ENCODE measurements at places on chromosomes 11 and 22. TPM values are rescaled to one million over a fixed set of nuclear protein-coding genes. Genes with fewer than 3 reads are reported as not detected.
A peak's percentile ranks its signal among the peaks of the same experiment; 100 is the strongest.

GRCh38 chr22:47847131-47847890 is 1084.9 kb downstream of the TBC1D22A start:
- no peak for DNase-seq
- no peaks in the 10 kb centered on the region for H3K36me3 ChIP-seq
- H3K4me1 ChIP-seq, result peaks cover 25% of the 10 kb centered on the region
- H3K27ac ChIP-seq, result no peak overlapping the region
- H3K4me3 ChIP-seq, result no peak overlapping the region

GRCh38 chr22:23774922-23775436 is 2.3 kb downstream of the MMP11 start:
- no peaks in the 10 kb centered on the region for H3K27me3 ChIP-seq
- H3K36me3 ChIP-seq, result no peaks in the 10 kb centered on the region
- no peak for DNase-seq
- peaks cover 40% of the 10 kb centered on the region for H3K4me1 ChIP-seq

DNA sequence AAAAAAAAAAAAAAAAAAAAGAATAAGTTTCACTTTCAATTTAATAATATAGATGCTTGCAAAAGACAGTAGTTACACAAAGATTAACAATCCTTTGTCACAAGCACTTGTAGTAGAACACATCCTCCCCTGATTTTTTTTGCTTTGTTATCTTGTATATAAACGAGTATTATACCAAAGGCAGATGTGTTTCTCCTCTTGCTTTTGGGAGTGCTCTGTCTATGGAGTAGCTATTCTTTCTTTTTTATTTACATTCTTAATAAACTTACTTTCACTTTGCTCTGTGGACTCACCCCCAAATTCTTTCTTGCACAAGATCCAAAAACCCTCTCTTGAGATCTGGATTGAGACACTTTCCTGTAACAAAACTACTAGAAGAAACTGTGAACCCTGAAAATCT is 3.4 kb upstream of the MRPL16 start:
- DNase-seq, result no peak
- peaks cover 18% of the 10 kb centered on the region for H3K4me1 ChIP-seq
- H3K27me3 ChIP-seq, result no peaks in the 10 kb centered on the region
- no peak overlapping the region for H3K27ac ChIP-seq
- H3K36me3 ChIP-seq, result no peaks in the 10 kb centered on the region
- no peak overlapping the region for H3K4me3 ChIP-seq

DNA sequence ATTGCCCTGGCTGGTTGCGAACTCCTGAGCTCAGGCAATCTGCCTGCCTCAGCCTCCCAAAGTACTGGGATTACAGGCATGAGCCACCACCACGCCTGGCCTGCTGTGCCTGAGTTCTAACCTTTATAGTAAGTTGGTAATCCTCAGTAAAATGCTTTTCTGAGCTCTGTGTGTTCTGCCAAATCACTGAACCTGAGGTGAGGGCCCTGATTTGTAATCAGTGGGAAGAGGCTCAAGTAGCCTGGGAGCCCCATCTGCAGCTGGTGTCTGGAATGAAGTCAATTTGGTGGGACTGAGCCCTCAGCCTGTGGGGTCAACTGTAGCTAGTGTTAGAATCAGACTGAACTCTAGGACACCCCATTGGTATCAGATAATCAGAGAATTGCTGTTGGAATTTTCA is 72.6 kb upstream of the PARVG start:
- H3K4me3 ChIP-seq, result no peak overlapping the region

The FAM180B gene
- not detected for total RNA-seq

The OR52N4 gene
- total RNA-seq, result not detected

- H3K36me3 ChIP-seq, result no peaks in the 10 kb centered on the region
- no peak for DNase-seq
- H3K27me3 ChIP-seq, result no peaks in the 10 kb centered on the region
- H3K27ac ChIP-seq, result no peak overlapping the region
- no peak overlapping the region for H3K4me3 ChIP-seq
Measured at GRCh38 chr11:28858076-28858475, 749.9 kb downstream of the METTL15 start.

- no peak for DNase-seq
- H3K27me3 ChIP-seq, result no peaks in the 10 kb centered on the region
- peak overlapping the region; percentile 100 for H3K4me3 ChIP-seq
- H3K36me3 ChIP-seq, result peaks cover 18% of the 10 kb centered on the region
Measured at GRCh38 chr11:10809373-10810160, 841 bp upstream of the EIF4G2 start.

The KLHDC7B gene
- not detected for total RNA-seq

DNA sequence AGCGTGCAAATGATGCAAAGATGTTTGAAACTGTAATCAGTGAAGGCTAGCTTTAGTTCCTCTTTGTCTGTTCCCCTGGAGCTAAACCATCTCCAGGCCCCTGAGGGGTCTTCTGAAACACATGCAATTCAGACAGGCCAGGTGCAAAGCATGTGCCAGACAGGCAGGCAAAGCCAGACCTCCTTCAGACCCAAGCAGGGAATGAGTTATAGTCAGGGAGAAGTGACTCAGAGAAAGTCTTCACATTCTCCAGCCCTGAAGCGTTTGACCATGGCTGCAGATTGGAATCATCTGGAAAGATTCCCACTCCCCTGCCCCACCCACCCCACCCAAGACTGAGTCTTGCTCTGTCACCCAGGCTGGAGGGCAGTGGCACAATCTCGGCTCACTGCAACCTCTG is 187.0 kb upstream of the ISX start:
- H3K27ac ChIP-seq, result no peak overlapping the region
- H3K27me3 ChIP-seq, result no peaks in the 10 kb centered on the region
- H3K36me3 ChIP-seq, result no peaks in the 10 kb centered on the region
- H3K4me1 ChIP-seq, result no peaks in the 10 kb centered on the region
- H3K4me3 ChIP-seq, result no peak overlapping the region

DNA sequence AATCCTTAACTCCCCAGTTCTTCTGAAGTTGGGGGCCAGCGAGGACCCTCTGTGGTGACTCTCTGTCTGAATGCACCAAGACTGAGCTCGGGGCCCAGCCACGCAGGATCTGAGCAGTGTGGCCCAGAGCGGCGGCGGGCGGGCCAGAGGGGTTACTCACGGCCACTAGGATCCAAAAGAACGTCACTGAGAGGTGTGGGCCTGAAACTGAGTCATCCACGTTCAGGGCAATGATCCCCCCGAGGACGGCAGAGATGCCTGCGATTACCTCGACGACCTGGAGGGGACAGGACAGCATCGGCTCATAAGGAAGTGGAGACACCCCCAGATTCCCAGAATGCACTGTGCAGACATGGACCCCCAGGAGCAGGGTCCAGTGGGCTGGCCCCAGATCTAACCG is 11.2 kb downstream of the MLC1 start:
- DNase-seq, result no peak
- H3K4me1 ChIP-seq, result no peaks in the 10 kb centered on the region
- H3K4me3 ChIP-seq, result no peak overlapping the region

DNA sequence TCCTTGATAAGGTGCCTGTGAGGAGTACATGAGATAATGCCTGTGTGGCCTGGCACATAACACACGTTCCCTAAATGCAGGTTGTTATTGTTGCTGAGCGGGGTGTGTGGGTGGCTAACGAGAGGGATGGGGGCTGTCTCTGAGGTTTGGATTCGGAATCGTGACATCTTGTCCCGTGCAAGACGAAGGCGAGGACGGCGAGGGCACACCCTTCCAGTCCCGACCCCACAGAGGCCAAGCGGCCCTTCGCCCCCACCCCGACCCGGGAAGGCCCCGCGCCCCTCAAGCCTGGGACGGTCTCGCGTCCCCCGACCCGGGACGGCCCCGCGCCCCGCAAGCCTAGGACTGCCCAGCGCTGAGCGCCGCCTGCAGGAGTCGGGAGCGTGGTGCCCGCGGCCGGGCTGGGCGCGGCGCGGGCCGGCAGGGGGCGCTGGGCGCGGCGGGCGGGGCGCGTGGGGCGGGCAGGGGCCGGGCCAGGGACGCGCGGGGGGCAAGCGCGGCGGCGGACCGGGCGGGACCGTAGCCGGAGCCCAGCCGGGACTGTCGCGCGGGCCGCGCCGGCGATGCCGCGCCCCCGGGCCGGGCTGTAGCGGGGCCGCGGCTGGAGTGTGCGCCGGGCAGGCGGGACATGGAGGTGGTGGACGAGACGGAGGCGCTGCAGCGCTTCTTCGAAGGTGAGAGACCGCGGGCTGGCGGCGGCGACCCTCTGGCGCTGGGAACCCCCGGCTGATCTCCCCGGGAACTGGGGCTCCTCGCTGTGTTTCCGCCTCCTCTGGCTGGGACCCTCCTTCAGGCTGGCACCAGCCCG is at the start of gene MYRF:
Gene MYRF, plus strand, starts transcription at position 520 of the 808 bp plus-strand sequence. Its CDS starts 109 bp downstream, at position 629.
- H3K4me3 ChIP-seq, result peak within 1 kb of the TSS; percentile 47
- H3K27ac ChIP-seq, result no peak within 1 kb of the TSS
- peaks cover 19% of the 10 kb centered on the region for H3K4me1 ChIP-seq
- H3K27me3 ChIP-seq, result peaks cover 3% of the 10 kb centered on the region

GRCh38 chr22:24046024-24046423 is 34.9 kb downstream of the CABIN1 start:
- peaks cover 11% of the 10 kb centered on the region for H3K4me1 ChIP-seq
- H3K27ac ChIP-seq, result no peak overlapping the region
- no peaks in the 10 kb centered on the region for H3K27me3 ChIP-seq
- no peak for DNase-seq

GRCh38 chr11:94732617-94733281 is 35.4 kb upstream of the AMOTL1 start:
- peaks cover 12% of the 10 kb centered on the region for H3K4me1 ChIP-seq
- H3K4me3 ChIP-seq, result no peak overlapping the region
- peak overlapping the region; percentile 2 for H3K27ac ChIP-seq
- DNase-seq, result no peak
- no peaks in the 10 kb centered on the region for H3K36me3 ChIP-seq

DNA sequence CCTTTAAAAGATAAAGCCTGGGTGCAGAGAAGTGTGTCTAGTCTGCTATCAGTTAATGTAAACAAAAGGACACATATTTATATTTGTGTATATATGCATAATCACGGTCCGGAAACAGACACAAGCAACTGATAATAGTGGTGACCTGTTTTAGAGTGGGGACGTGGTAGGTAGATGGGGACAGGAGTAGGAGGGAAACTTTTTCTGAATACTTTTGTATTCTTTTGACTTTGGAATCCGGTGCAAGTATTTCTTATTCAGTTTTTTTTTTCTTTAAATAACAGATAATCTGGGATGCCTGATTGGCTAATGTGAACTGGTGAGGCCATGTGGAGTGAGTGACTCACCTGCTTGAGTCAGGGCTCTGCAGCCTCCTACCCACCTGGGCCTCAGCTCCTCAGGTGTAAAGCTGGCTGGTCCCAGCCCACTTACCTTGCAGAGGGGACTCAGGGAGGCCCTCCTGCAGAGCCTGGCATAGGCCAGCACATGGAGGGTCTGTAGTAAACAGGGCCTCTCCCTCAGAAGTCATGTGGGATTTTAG is 15.3 kb downstream of the MICAL2 start:
- DNase-seq, result no peak
- H3K4me1 ChIP-seq, result peaks cover 42% of the 10 kb centered on the region
- H3K27me3 ChIP-seq, result no peaks in the 10 kb centered on the region
- H3K4me3 ChIP-seq, result no peak overlapping the region
- no peak overlapping the region for H3K27ac ChIP-seq
- H3K36me3 ChIP-seq, result no peaks in the 10 kb centered on the region

GRCh38 chr22:22752556-22753477 is 108.4 kb downstream of the GGTLC2 start:
- H3K36me3 ChIP-seq, result no peaks in the 10 kb centered on the region
- H3K4me1 ChIP-seq, result peaks cover 10% of the 10 kb centered on the region
- H3K27ac ChIP-seq, result no peak overlapping the region

The ADM2 gene
- 2.7 TPM for total RNA-seq

The MAJIN gene
- total RNA-seq, result not detected

DNA sequence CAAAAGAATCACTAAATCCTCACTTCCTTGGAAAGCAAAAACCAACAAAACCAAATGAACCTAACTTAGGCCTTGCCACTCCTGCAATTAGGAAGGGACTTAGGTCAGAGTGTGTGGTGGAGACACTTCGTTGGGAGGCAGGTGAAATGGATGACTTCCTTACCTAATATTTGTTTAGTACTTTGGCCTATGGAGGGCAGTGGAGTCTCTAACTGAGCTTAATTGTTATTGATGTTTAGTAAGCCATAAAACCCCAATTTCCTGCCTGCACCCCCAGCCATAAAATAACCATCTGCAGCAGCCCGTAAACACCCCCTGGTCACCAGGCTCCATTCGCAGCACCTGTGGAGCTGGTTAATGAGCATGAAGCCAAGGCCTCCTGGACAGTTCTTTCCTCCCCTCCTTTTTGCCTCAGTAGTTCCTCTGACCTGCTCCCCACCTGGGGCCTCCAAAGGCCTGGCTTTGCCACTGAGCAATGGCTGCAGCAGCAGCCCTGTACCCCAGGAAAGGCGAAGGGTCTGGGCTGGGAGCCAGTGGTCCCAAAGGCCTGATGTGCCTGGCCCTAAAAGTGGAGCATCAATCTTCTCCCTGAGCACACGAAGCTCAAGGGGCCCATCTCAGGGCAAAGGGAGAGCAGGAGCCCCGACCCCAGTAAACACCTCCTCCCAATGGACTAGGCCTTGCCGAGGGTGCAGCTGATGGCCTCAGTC is 15.6 kb upstream of the SYT13 start:
- DNase-seq, result no peak
- no peaks in the 10 kb centered on the region for H3K4me1 ChIP-seq
- H3K27ac ChIP-seq, result no peak overlapping the region
- no peak overlapping the region for H3K4me3 ChIP-seq

The OR51B5 gene
- total RNA-seq, result not detected

The C11orf97 gene
- total RNA-seq, result not detected

GRCh38 chr11:42315267-42315666 is 855.8 kb upstream of the LRRC4C start:
- H3K27me3 ChIP-seq, result no peaks in the 10 kb centered on the region
- no peak for DNase-seq

The MIOX gene
- total RNA-seq, result not detected

DNA sequence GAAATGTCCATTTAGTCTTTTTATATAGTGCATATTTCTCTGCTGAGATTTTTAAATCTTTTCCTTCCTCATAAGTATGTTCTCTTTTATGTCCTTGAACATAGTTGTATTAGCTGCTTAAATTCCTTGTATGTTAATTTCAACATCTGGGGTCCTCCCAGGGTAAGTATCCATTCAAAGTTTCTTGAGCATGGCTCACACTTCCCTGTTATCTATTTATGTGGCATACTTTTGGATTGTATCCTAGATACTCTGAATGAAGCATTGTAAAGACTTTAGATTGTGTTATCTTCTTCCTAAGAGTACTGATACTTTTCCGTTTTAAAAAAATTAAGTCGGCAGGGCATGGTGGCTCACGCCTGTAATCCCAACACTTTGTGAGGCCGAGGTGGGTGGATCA is 28.4 kb upstream of the PITPNB start:
- H3K36me3 ChIP-seq, result no peaks in the 10 kb centered on the region
- no peak overlapping the region for H3K4me3 ChIP-seq
- H3K27me3 ChIP-seq, result no peaks in the 10 kb centered on the region
- H3K4me1 ChIP-seq, result no peaks in the 10 kb centered on the region

DNA sequence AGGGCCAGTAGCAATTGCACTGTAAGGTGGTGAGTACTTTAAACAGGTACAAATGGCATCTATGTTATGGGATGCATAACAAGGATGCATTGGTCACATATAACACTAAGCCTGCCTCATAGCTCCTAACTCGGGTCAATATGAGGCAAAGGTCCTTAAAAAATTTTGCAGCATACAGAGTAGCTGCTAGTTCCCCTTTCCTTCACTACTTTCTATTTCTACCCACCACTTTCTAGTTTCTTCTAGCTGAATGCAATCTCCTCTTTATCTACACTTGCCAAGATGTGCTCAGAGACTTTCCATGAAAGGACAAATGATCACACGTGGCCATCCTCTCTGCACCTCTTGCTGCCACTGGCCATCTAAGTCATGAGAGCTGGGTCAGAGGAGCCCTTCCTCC is 9.8 kb downstream of the OR51F2 start:
- H3K27me3 ChIP-seq, result no peaks in the 10 kb centered on the region
- no peaks in the 10 kb centered on the region for H3K4me1 ChIP-seq
- DNase-seq, result no peak
- no peaks in the 10 kb centered on the region for H3K36me3 ChIP-seq
- H3K27ac ChIP-seq, result no peak overlapping the region

The FGF4 gene
- not detected for total RNA-seq

The FGF3 gene
- total RNA-seq, result not detected
